Activated CD4-positive, CD25-positive, alpha-beta regulatory T cell treated with anti-CD3 and anti-CD28 coated beads, Interleukin-2, amount 50 U/mL, for 72 hours (primary cell): ENCODE measurements at places on chromosomes 1 and 21.

DNA sequence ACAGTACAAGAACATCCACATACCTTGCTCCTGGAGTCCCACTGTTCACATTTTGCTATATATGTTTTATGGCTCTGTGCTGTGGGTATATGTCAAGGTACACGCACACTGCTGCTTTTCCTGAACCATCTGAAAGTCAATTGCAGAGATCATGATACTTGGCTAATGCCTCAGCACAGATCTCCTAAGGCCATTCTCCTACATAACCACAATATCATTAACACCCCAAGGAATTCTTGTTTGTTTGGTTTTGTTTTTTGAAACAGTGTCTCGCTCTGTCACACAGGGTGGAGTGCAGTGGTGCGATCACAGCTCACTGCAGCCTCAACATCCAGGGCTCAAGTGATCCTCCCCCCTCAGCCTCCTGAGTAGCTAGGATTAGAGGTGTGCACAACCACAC lies 16.0 kb downstream of the CTNNBIP1 start:
- DNase-seq = no peak

- no peak for DNase-seq
These were observed at the start of gene AJAP1 for GRCh38 chr1:4653796-4654725. TSS of gene AJAP1 (plus strand) at chr1:4654609. CDS start at chr1:4655426, 817 bp downstream.

GRCh38 chr1:196381544-196381943 lies 226.7 kb downstream of the KCNT2 start:
- no peak for DNase-seq

DNA sequence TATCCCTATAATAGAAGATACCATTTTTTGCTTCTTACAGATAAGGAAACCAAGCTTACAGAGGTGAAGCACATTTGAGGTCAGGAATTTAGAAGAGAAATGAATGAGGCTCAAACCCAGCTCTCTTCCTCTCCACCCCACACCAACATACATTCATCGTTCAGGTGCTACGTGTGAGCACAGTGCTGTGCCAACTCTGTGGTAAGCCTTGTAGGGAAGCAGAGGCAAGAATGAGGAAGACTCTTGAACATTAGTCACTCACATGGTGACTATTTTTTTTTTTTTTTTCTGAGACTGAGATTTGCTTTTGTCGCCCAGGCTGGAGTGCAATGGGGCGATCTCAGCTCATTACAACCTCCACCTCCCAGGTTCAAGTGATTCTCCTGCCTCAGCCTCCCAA lies 314.0 kb downstream of the NTNG1 start:
- DNase-seq = no peak

DNA sequence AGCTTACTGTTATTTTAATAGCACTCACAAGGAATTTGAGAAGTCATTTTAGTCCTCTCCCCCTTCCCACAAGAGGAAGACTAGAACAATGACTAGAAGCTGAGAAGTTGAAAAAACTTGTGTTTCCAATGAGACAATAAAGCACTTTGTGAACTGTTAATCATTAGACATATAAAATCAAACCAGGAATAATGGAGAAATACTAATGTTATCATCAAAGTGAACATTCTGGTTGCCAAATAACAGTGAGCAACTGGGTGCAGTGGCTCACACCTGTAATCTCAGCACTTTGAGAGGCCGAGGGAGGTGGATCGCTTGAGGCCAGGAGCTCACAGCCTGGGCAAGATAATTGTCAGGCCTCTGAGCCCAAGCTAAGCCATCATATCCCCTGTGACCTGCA lies 54.0 kb upstream of the RASAL2 start:
- DNase-seq = no peak

DNA sequence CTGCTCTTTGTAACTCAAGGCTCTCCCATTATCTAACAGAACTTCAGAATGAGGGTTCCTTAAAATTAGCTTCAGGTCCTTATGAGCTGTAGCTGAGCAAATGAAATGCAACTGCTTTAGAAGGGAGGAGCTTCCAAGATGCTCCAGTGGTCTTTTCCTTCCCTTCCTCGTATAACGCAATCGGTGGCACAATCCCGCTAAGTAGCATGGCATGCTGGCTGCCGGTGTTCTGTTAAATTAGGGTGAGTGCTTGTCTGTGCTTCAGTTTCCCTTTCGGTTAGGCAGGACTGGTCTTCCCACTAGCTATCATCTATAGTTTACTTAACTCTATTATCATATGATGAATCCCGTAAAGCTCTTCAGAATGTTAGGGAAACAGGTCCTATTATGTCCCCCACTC lies 917 bp downstream of the KIAA0040 start:
- no peak for DNase-seq

- DNase-seq = no peak
These were observed 21.5 kb upstream of the GPR37L1 start for GRCh38 chr1:202101184-202101583.

GRCh38 chr1:97192872-97193572 lies 471.4 kb downstream of the PTBP2 start:
- DNase-seq = no peak

DNA sequence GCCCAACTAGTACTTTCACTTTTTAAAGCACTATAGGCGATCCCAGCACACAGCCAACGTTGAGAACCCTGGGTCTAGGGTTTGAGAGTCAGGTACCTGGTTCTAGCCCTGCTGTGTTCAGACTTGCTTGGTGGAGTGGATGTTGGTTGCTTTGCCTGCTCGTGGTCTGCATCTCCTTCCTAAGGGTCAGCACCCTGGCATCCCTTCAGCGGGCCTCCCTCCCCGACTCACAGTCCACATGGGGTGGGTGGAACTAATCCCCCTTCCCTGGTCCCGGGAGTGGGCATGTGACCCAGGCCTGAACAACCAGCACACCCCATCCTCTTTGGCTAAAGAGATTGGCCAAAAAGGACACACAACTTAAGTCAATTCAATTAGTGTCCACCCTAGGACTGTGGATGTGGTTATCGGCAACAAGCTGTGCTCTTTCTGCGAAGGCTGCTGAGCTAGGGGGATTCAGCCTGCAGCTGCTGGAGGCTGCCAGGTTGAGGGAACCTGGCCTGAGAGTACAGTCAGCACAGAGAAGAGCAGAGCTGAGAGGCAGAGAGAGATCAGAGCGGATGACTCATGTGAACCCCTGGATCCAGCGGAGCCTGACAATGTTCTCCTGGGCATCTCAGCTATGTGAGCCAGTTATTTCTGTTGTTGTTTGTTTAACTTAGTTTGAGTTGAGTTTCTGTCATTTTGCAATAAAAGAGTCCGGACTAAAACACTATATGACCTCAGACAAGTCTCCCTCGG lies 138.9 kb downstream of the ACTL8 start:
- DNase-seq = no peak

DNA sequence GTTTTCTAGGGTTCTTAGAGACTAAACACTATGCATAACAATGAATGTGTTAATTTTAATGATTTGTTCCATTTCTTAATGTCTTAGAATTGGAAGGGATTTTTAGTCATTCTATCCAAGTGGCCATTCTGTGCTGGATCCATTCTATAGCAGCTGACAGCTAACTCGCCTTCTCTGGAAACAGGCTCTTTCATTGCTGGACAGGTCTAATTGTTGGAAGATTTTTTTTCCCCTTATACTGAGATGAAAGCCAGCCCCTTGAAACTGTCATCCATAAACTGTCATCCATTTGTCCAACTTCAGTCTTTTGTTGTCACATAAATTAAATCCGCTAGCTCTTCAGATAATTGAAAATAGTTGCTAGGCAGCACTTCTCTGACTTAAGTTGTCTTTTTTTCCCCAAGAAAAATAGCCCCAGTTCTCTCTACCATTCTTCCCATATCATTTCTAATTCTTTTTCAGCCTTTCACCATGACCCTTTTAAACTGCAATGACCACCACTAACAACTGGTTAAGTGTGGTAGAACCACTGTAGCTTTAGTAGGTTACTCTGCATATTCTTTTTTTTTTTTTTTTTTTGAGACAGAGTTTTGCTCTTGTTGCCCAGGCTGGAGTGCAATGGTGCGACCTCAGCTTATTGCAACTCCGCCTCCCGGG lies 19.7 kb downstream of the AK4 start:
- no peak for DNase-seq

GRCh38 chr1:165109013-165109412 lies 247.5 kb downstream of the LMX1A start:
- no peak for DNase-seq

- no peak for DNase-seq
These were observed 3.5 kb downstream of the FUBP1 start for GRCh38 chr1:77975386-77975785.

GRCh38 chr21:45294509-45295291 lies 7.0 kb upstream of the POFUT2 start:
- DNase-seq = no peak

- no peak for DNase-seq
These were observed 993.0 kb upstream of the PRMT6 start for GRCh38 chr1:106063510-106063909.

- DNase-seq = no peak
These were observed 15.4 kb downstream of the COL18A1 start for GRCh38 chr21:45420061-45421041.

- DNase-seq = no peak
These were observed 70.5 kb upstream of the CNIH3 start for GRCh38 chr1:224545571-224545970.

DNA sequence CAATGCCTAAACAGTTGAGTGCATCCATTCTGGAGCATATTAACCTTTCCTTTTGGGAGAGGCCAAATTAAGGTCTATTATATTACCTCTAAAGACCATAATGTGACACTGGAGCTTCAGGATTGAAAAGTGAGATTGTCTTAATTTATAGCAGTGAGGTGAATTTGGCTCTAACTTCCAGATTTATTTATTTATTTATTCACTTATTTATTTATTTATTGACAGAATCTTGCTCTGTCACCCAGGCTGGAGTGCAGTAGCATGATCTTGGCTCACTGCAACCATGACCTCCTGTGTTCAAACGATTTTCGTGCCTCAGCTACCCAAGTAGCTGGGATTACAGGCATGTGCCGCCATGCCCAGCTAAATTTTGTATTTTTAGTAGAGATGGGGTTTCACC lies 19.1 kb downstream of the ZCCHC17 start:
- no peak for DNase-seq

DNA sequence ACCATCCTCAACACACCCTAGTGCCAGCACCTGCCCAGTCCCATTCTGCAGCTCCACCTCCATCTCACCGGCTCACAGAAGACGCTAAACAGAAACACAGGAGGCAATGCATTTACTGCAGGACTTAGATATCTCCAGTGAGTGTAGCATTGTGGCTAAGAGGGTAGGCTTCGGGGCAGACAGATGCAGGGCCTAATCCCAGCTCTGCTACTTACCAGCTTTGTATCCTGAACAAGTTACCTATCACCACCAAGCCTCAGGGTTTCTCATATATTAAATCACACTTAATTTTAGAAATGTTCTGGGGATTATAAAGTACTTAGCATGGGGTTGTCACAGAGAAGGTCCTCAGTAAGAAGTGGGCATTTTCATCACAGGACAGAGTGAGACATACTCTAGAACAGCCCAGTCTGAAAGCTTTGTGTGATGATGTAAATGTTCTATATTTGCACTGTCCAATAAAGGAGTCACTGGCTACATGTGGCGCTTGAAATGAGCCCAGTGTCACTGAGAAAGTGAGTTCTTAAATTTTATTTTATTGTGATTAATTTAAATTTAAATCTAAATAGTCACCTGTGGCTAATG lies 149.3 kb upstream of the C8B start:
- no peak for DNase-seq

DNA sequence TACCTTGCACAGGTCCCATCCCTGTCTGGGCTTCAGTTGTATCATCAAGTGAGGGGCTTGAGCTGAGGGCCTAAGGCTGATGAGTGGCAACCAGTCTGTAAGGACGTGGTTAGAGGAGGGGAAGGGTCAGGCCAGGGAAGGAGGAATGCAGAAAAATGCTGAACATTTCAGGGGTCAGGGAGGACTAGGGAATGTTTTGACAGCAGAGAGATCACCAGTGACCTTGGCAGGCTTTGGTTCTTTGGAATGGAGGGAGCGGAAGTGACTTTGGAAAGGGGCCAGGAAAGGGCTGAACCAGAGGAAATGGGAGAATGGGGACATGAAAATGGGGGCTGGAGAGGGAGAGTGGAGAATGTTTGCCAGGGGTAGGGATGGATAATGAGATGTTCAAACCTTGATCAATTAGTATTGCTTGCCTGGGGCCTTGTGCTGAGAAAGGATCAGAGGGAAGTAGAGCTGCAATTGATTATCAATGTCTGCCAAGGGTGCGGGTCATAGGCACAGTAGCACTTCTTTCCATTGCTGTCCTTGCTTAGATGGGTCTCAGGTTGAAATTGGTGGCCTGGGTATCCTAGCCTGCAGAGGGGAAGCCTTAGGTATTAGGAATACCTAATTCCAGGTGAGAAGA lies 7.4 kb downstream of the LDLRAP1 start:
- no peak for DNase-seq

- no peak for DNase-seq
These were observed 11.9 kb downstream of the PTPN22 start for GRCh38 chr1:113859478-113860175.

- no peak for DNase-seq
These were observed 62.5 kb downstream of the PEX14 start for GRCh38 chr1:10537082-10537766.

- no peak for DNase-seq
These were observed 40.8 kb upstream of the UTS2 start for GRCh38 chr1:7893529-7894180.

- DNase-seq = no peak
These were observed 90.1 kb downstream of the TMEM53 start for GRCh38 chr1:44584167-44584566.

- no peak for DNase-seq
These were observed 430.5 kb downstream of the HLX start for GRCh38 chr1:221309723-221310122.

- no peak for DNase-seq
These were observed 23.0 kb downstream of the ARHGEF16 start for GRCh38 chr1:3477241-3477995.

- no peak for DNase-seq
These were observed 16.1 kb upstream of the SLAMF6 start for GRCh38 chr1:160538985-160539651.

DNA sequence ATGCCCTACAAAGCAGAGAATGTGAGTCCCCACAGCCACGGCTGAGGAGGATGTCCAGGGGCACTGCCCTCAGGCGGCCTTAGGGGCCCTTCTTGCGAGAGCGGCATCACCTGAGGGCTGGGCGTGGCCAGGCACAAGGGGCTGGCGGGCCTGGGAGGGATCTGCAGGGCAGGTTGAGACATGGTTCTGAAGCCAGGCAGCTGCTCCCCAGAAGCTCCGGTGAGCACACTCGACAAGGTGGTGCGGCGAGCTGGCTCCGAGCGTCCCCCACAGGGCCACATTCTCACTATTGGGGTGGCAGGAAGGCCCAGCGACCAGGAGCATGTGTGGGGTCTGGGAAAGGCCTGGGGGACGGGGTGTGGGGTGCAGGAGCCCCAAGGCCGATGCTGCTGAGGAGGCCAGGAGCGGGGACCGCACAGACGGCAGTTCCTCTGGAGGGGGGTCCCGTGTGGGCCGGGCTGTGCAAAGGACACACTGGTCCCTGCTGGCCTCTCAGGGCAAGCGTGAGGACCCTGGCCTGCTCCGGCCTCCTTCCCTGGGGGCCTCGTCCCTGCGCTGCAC lies 47.2 kb downstream of the MORN1 start:
- DNase-seq = no peak

GRCh38 chr1:168271636-168272035 lies 9.0 kb upstream of the TBX19 start:
- no peak for DNase-seq
